ENCODE measurements at places on chromosomes 16 and 17.

GRCh38 chr17:11503308-11504035 lies 94.8 kb upstream of the DNAH9 start:
- no peak for DNase-seq

DNA sequence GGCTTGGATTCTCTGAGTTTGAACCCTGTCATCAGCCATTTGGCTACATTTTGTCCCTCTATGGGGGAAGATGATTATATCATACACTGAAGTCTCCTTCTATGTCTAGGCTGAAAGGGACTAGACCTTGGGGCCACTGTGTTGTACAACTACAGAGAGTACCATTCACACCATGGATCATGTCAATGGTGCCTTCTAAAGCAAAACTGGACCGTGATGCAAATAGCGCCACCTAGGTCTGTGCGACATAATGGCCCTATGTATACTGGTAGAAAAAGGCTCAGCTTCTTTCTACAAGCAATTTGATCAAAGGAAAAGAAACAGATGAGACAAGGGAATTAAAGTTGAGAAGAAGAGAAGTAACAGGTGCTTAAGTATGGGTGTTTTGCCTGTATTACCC lies 100.7 kb downstream of the LYRM1 start:
- DNase-seq = peak; percentile 49

DNA sequence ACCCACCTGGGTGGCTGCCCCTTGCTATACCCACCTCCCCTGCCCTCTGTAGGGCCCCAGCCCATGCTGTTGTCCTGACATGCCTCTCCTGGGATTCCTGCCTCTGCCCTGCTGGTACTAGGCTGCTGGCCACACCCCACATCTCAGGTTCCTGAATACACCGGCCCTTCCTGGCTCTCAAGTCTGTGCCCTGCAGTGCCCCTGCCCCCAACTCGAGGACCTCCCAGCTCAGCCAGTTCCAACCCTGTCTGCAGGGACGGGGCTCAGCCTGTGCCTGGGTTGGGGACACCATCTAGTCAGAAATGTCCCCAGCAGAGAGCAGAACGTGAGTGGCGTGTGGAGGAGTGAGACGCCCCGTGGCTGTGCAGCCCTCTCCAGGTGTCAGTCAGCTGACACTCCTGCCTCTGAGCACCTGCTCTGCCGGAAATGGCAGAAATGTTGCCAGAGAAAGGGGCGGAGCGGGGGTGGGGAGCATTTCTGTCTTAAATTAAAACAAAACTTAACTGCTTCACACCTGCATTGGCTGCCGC lies 28.7 kb downstream of the ACSF3 start:
- DNase-seq = no peak

GRCh38 chr17:71632328-71632727 lies 488.5 kb upstream of the SOX9 start:
- peak; percentile 72 for DNase-seq

DNA sequence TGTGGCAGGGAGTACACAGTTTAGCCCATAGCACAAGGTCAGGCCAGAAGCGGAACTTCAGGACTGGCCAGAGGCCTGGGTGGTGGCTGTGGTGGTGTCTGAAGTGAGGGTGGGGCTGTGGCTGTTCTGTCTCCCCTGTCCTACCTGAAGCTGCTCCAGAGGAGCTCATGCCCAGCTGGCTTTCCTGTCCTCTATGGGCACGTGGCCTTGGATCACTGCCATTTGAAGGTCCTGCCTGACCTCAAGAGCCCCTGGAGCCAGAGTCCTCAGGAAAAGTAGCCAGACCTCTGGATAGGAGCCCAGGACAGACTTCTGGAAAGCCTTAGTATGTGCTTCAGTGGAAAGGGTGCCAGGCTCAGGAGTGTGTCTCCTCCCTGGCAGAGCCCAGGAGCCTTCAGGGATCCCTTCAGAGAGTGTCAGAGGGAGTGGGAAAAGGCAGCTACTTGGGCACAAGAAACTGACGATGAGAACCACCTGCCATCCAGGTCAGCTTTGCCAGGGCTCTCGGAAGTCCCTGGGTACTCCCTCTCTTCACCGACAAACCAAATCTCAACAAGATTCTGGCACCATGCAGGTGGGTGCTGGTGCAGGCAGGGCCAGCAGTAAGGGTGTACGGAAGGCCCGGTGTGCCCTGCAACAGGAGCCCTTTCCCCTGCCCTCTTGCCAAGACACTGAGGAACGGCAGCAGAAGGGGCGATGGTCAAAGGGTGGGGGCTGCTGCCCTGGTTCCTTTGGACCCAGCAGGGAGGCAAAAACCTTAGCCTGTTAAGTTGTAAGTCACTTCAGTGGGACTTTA lies 153.7 kb downstream of the NTN1 start:
- no peak for DNase-seq

DNA sequence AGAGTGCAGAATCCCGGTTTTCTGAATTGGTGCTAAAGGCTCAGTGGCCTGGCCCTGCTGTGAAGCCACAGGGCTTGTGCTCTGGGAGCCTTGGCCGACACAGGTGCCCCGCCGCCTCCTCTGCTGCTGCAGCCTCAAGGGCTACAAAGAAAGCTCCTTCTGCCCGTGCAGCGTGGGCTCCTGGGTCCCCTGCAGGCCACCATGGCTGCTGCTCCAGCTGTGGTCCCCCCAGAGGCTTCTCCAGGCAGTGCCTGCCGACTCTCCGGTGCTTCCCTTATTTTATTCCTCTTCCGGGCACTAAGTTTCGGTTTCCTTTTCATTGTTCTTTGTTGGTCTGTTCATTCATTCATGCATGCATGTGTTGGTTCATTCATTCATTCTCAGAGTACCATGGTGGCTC lies 53.1 kb downstream of the CMIP start:
- no peak for DNase-seq

DNA sequence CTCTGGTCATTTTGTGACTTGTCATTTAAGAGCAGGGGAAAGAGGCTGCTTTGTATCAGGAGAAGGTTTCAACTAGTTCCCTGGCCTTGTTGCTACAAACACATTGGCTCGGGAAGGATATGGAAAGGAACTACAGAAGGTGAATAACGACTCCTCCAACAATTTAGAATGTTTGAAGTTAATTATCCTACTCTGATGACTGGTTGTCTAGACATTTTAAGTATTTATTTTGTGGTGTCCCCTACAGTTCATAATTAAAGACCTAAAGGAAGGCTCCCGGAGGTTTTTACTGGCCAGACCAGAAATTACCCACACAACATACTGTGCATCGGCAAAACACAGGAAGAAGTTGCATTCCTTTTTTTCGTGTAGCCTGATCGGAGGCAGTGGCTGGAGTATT lies 515.8 kb upstream of the SALL1 start:
- no peak for DNase-seq

GRCh38 chr17:35052241-35052610 lies 11.3 kb downstream of the RFFL start:
- peak; percentile 68 for DNase-seq

- DNase-seq = peak; percentile 92
Measured at GRCh38 chr17:56142325-56142724, 10.9 kb upstream of the ANKFN1 start.

GRCh38 chr16:83977056-83977815 lies 9.2 kb downstream of the NECAB2 start:
- no peak for DNase-seq

GRCh38 chr16:67201411-67202345 lies 2.7 kb downstream of the ELMO3 start:
- no peak for DNase-seq

DNA sequence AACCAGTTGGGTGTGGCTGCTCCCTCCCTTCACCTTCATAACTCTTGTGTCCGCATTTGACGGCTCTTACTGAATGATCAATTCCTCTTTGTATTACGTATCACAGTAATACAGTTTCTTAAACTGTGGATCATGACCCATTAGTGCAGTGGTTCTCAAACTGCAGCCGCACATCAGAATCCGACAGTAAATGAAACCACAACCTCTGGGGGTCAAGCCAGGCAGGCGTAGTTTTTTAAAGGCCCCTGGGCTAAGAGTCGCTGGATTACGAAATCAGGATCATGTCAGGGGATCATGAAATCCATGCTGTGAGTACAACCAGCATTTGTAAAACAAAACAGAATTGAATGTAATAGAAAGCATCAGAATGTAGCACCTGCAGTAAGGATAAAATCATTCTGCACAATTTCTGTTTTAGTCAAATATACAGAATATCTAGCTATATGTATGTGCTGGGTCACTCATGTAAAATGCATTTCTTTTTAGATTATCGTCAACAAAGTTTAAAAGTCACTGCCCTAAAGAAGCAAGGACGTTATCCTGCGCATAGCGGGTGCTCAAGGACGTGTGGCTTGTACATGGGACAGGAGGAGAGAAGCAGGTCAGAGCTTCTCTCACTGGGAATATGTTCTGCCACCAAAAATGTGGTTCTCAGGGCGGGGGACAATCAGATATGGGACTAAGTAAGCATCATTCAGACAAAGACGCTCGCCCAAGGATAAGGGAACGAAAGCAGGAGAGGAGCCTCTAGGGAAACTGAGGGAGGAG lies 113.1 kb downstream of the ZFHX3 start:
- no peak for DNase-seq

- DNase-seq = no peak
Measured at GRCh38 chr16:9756434-9756833, 425.8 kb downstream of the GRIN2A start.

GRCh38 chr17:64575431-64575830 lies 68.7 kb downstream of the CEP95 start:
- peak; percentile 33 for DNase-seq
